K562 (cell line): ENCODE measurements at places on chromosomes 4 and X.

DNA sequence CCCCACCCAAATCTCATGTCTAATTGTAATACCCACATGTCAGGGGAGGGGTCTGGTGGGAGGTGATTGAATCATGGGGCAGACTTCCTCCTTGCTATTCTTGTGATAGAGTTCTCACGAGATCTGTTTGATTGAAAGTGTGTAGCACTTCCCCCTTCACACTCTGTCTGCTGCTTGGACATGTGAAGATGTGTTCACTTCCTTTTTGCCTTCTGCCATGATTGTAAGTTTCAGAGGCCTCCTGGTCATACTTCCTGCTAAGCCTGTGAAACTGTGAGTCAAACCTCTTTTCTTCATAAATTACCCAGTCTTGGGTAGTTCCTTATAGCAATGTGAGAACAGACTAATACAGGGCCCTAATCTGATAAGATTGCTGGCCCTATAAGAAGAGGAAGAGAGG lies 1514.8 kb downstream of the RPA4 start:
- no peak for DNase-seq

DNA sequence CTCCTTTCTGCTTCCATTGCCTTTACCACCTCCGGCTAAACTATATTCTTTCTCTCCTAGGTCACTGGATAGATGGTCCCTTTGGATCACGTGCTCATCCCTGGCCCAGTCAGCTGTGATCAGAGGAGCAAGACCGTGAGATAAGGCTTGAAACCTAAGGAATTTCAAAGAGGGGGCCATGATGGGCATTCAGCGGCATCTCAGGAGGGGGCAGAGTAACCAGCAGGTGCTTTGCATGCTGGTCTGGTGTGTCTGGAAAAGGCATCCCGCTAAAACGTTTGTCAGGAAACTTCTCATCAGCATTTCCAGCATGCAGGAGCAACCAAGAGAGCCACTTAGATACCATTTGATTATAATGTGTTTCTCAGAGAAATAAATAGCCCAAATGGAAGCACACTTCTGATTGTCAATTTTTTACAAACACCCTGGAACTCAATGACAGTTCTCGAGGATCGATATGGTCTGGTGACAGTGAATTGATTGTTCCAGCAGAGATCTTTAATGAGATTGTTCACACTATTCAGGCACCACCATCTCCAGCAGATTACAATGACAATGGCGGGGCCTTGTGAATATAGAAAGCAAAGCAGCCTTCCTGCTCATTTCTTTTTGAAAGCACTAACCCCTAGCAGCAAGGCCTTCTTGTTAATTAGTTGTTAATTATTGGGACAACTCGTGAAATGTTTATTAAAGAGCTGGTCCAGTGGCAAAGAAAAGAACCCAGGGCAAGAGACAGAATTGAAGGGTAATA lies 327.1 kb downstream of the PTTG2 start:
- DNase-seq: no peak

GRCh38 chr4:25814301-25815136 lies 48.3 kb downstream of the SEL1L3 start:
- no peak for DNase-seq

- DNase-seq: no peak
These were observed 8.2 kb downstream of the CASP3 start for GRCh38 chr4:184641022-184641421.

GRCh38 chrX:123121241-123121640 lies 62.8 kb upstream of the GRIA3 start:
- DNase-seq: no peak

GRCh38 chr4:36574816-36575215 lies 293.4 kb downstream of the DTHD1 start:
- DNase-seq: no peak

DNA sequence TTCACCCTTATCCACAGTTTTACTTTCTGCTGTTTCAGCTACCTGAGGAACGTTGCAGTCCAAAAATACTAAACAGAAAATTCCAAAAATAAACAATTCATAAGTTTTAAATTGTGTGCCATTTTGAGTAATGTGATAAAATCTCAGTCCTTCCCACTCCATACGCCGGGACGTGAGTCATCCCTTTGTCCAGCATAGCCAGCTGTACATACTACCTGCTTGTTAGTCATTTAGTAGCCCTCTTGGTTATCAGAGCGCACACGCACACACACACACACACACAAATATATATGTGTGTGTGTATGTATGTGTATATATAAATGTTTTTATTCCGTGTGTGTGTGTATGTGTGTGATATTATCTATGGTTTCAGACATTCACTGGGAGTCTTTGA lies 4.8 kb upstream of the CCSER1 start:
- no peak for DNase-seq

- peak; percentile 38 for DNase-seq
These were observed 194.0 kb downstream of the SMIM20 start for GRCh38 chr4:26108054-26108453.

- peak; percentile 8 for DNase-seq
These were observed 1.2 kb downstream of the GABRB1 start for GRCh38 chr4:47032405-47033106.

DNA sequence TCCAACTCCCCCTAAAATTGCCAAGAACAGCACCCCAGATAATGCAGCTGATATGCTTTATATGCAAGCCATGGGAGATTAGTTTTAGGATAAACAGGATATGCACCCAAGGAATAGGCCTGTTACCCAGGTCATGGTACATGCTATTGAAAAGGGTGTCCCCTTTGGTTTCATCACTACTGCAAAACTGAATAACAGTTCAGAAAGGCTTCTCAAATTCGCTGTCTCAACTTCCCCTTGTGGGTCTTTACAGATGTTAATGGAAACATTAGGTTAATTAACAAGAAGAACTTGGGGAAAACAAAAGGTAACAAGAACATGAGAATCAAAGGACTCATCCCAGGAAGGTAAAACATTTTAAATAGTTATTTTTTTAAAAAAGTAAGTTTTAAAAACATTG lies 318.7 kb downstream of the PRR32 start:
- no peak for DNase-seq

GRCh38 chr4:47837908-47838294 lies at the start of gene CORIN:
Gene CORIN (minus strand): TSS chr4:47838067. CDS start chr4:47837949, 118 bp downstream.
- DNase-seq: no peak

GRCh38 chr4:1126506-1126905 lies 13.1 kb upstream of the RNF212 start:
- no peak for DNase-seq

DNA sequence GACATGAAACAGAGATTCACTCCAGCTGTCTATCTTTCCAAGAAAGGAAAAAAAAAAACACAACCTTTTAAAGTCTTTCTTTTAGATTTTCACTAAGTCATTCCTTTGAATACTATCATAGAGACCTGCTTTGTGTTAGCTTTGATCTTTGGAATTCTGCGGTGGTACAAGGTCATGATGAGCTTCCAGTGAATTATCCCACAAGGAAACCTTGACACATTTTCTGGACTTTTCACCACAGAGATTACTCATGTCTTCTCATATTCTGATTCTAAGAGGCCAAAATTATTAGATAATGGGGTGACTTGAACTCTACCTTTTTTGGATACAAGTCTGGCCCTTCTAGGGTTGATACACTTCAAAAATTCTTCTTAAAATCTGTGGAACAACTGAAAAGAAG lies 201.6 kb downstream of the PACRGL start:
- DNase-seq: no peak

DNA sequence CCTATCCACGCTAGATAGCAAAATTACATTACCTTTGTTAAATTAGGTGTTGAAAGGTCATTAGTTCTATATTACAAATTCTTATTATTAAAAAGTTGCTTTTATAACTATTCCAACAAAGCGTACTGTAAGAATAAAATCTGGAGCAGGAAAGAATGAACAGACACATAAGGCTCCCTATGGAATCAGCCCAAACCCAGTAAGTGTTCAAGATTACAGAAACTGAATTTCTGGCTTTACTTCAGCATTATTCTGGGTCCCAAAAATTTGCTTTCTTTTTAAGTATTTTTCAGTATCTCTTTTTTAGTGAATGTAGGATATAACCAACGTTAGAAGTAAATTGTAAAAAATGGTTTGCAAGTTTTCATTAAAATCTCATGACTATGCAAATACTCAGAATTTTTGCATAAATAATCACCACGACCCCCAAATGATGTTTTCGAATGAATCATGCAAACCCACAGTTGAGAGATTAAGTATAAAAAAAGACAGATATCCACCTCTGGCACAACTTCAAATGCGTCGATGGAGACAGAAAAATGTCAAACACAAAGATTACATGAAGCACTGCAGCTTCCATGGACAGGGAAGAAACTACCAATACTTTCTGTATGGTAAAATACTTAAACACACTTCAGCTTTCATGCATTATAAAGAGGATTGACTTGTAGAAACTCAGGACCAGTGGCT lies 238.5 kb downstream of the RASL11B start:
- no peak for DNase-seq

- DNase-seq: no peak
These were observed 128.7 kb upstream of the ATP6AP2 start for GRCh38 chrX:40452031-40452430.

DNA sequence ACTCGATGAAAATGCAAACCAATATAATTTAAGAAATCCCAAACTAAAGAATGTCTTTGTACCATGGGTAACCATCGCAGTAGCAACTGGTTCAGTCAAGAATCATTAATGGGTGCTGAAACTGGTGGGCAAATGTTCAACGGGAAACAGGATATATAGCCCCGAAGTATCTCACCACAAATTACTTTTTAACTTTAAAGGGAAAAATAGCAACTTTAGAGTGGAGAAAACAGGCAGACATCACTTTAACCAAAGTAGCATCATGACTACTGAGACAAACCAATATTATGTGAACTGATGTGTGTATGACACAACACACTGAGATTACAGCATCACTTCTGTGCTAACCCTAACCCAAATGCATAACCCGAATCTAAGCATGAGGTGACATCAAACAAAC lies 33.8 kb upstream of the SLAIN2 start:
- no peak for DNase-seq

DNA sequence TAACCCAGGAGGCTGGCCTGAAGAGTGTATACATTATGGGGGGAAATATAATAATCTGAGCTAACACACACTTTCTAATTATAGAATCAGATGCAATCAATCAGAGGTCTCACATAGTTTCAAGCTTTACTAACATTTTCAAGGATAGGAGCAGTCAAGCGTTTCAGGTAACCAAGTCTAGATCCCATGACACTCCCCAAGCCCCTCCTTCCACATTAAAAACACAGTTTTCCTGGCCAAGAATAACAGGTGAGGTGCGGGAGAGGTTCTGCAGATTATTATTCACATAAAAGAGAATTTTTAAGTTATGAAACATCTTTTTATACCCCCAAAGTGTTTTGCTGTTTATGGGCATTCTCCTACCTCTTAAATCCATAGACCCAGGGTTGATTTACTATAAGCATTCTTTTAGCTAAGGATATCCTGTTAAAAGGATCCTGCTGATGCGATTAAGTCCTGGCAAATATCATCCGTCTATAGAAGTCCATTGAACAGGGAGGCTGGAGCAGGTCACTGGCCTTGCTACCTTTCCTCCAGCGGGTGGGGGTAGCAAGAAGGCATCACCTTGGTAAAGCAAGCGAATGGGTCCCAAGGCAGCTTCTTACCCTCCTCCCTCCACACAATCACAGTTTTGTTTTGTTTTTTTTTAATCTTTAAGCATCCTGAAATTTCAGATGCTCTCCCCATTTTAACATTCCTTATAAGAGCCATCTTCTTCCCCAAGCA lies 104.7 kb upstream of the GPM6A start:
- no peak for DNase-seq

DNA sequence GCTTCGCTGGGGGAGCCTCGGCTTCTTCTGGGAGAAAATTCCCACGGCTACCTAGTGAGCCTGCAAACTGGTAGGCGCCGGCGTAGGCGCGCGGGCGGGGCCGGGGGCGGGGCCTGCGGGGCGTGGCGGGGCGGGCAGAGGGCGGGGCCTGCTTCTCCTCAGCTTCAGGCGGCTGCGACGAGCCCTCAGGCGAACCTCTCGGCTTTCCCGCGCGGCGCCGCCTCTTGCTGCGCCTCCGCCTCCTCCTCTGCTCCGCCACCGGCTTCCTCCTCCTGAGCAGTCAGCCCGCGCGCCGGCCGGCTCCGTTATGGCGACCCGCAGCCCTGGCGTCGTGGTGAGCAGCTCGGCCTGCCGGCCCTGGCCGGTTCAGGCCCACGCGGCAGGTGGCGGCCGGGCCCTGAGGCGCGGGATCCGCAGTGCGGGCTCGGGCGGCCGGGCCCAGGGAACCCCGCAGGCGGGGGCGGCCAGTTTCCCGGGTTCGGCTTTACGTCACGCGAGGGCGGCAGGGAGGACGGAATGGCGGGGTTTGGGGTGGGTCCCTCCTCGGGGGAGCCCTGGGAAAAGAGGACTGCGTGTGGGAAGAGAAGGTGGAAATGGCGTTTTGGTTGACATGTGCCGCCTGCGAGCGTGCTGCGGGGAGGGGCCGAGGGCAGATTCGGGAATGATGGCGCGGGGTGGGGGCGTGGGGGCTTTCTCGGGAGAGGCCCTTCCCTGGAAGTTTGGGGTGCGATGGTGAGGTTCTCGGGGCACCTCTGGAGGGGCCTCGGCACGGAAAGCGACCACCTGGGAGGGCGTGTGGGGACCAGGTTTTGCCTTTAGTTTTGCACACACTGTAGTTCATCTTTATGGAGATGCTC lies at the start of gene HPRT1:
HPRT1 (plus strand) TSS at position 161 of the 857 bp plus-strand sequence; CDS start at position 308, 147 bp downstream.
- peak; percentile 82 for DNase-seq

DNA sequence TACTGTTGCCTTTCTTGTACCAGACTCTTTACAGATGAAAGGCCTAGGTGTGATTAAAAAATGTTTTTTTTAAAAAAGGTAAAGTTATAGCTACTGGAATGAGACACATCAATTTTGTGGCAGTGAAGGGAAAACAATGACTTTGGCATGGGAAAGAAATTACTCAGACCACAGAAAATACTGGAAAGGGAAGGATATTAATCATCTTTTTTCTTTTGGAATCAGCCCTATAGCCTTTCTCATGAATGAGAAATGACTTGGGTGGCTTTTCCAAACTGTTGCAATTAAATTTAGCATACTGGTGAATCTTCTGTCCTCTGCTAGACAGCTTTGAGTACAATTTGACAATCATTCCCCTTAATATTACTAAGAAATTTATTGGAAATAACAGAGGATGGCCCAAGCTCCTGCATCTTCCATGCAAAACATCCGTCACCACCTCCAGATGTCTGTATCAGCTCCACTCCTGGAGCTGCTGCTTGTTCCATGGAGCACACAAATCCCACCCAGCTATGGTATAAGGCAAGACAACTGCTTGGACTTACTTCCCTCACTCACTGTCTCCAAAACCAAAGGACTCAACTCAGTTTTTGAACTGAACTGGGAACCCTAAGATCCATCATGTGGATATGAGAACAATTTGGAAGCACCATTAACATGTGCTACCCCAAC lies 97.6 kb upstream of the ARSJ start:
- no peak for DNase-seq

DNA sequence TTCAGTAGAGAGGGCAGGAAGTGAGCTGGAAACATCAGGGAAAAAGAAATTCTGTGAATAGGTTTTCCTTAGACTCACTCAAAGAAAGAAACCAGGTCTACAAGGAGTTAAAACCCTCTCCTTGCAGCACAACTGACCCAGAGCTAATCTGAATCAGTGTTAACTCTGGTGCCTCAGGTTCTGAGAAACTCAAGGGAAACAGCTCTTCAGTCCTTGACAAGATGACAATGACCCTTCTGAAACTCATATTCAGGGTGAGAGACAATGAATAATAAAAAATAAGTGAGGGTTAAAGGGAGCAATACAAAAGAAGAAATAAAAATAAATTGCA lies 903.6 kb downstream of the STPG2 start:
- no peak for DNase-seq

- DNase-seq: no peak
These were observed 17.3 kb downstream of the COQ2 start for GRCh38 chr4:83267121-83267829.

GRCh38 chrX:42933187-42933586 lies 155.2 kb upstream of the PPP1R2C start:
- DNase-seq: no peak

- no peak for DNase-seq
These were observed 75.9 kb downstream of the PAQR3 start for GRCh38 chr4:78863254-78863869.
